ENCODE measurements at places on chromosomes 4 and X. TPM values are rescaled to one million over a fixed set of nuclear protein-coding genes. Genes with fewer than 3 reads are reported as not detected.

DNA sequence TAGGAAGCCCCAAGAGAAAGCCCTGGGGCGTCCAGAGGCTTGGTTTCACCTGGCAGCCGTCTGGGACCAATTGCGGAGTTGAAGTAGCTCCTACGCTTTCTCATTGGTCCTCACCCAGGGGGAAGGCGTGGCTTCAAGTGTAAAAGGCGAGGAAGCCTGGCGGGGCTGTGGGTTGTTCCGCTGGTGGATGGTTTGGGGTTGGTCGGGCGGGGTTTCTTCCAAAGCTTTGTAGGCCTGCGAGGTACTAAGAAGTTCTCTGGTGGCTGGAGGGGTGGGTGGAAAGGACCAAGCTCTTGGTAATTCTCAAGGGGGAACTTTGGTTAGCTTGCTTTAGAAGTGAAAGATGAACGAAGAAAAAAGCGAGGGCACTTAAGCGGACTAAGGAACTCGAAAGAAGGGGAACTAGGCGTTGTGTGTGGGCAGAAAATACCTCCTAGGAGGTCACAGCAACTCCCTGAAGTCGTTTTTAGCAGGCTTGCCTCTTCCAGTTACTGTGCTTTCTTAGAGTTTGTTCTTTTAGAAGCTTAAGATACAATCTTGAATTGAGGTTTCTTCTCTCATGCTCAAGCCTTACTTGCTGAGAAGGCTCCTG lies 36.6 kb downstream of the CCNG2 start:
- peak; percentile 48 for DNase-seq

- no peak for DNase-seq
Observed at GRCh38 chr4:98181809-98182208, 38.5 kb upstream of the STPG2 start.

Gene SYNPO2
- total RNA-seq: 3.6 TPM

DNA sequence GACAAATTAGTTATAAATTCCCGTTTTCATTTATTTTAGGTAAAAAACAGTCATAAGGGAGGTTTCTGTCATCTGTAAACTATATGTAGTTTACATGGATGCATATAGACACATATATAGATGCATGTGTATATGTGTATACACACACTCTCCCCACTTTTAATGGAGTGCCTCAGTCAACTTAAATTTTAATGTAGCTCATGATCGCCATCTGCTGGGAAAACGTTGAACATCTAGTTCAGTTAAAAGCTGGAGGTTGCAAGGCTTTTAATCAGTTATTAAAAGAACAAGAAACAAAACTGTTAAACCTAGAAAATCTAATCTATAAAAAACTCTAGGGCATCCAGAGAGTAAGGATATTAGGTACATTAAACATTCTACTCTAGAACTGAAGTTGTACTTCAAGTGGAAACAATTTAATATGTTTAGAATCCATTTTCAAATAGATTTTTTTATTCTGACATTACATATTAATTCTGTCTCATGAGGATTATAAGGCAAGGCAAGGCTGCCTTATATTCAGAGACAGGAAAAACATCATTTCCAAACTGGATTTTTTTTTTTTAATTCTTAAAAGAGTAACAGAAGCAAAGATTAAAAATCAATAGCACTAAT lies 122.6 kb downstream of the SHISA3 start:
- no peak for DNase-seq

DNA sequence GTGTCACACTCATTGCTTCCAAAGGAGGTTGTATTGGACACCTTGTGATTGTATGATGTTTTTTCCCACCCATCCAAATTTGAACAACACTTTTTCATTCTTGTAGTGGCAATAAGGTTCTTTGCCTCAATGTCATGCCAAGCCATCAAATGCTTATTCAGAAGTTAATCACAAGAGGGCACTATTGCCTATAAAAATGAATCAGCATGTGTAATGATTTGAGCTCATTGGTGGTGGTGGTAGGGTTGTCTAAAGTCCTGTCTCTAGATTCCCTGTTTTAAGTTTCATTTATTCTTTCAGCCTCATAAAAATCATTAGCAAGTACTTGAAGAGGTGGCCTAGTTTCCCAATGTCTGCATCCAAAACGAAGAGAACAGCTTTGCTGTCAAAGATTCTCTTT lies 37.0 kb downstream of the IRS4 start:
- no peak for DNase-seq

DNA sequence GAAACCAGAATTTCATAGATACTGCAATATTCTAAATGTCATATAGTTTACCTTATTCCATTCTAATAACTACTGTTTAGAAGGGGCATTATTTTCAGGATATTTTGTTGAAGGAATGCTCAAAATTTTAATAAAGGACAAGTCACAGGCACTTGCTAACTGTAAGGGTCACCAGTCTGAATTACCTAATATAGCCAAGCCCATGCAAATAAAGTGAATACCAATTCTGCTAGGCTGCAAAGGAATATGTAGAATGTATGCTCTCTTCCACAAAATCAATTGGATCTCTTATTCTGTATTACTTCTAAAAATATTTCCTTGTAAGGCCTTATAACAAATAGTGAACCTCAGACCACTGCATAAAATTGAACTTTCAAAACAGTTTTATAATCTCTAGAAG lies 52.3 kb upstream of the FAT4 start:
- no peak for DNase-seq
